ENCODE measurements at places on chromosomes 2 and 18. TPM values are rescaled to one million over a fixed set of nuclear protein-coding genes. Genes with fewer than 3 reads are reported as not detected.

- DNase-seq, result peak; percentile 74
Observed at GRCh38 chr2:128421286-128421685, 102.6 kb upstream of the HS6ST1 start.

DNA sequence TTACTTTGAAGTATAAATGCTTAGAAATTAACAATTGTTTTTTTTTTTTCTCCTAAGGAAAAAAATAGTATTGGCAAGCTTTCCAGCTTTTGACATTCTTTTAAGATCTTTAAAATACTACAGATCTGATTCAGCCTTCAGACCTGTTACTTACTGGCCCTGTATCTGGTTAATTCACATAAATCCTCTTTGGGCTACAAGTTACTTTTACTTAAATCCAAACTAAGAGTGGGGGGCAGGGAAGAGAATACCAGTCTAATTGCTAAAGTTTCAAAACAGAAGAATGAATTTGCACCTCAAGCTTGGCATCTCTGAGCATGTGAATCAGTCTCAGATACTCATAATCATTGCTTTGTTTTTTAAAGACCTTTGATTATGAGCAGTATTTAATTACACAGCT is 386.3 kb downstream of the PARD3B start:
- no peak for DNase-seq

The FLACC1 gene
- 1.2 TPM for total RNA-seq

- peak; percentile 82 for DNase-seq
Observed at GRCh38 chr2:136377423-136378382, 259.8 kb upstream of the CXCR4 start.

The SUPT7L gene
- total RNA-seq, result 20.8 TPM
